Right forelimb (tissue), 1 donor: ENCODE measurements at places on chromosomes 13 and 19.

GRCh38 chr19:29145756-29146155 is 67.2 kb downstream of the UQCRFS1 start:
- DNase-seq: no peak

DNA sequence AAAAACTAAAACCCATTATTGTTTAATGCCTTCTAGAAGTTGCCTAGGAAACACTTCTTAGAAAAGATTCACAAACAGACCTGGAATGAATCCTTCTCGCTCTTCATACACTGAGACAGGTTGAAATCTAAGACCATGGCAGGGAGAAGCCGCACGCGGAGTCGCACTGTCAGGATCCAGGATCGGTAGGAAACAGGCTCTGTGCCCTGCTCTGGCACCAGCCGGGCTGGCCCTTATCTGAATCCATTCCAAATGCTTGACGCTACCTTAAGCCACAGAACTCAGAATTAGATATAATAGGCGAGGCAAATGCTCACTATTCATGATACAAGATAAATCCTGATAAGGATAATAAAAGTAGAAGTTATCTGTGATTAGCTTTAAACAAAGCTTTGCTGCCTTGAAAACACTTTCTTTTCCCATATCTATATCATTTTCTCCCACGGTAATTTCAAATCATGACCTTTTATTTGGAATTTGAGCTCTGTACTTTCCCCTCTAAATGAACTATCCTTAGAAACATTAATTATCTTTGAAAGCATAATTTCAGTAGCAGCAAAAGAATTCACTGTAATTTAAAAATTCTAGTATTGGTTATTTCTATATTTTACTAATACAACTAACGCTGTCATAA is 385.6 kb downstream of the IRS2 start:
- no peak for DNase-seq

GRCh38 chr13:23688336-23688735 is 118.1 kb downstream of the TNFRSF19 start:
- no peak for DNase-seq

- no peak for DNase-seq
Observed at GRCh38 chr13:51605698-51606097, 21.4 kb downstream of the WDFY2 start.

GRCh38 chr13:26538363-26539317 is 18.8 kb upstream of the WASF3 start:
- no peak for DNase-seq

GRCh38 chr13:95296326-95296925 is 4.8 kb downstream of the ABCC4 start:
- no peak for DNase-seq

- no peak for DNase-seq
Observed at GRCh38 chr19:1133471-1133929, 29.7 kb downstream of the GPX4 start.

DNA sequence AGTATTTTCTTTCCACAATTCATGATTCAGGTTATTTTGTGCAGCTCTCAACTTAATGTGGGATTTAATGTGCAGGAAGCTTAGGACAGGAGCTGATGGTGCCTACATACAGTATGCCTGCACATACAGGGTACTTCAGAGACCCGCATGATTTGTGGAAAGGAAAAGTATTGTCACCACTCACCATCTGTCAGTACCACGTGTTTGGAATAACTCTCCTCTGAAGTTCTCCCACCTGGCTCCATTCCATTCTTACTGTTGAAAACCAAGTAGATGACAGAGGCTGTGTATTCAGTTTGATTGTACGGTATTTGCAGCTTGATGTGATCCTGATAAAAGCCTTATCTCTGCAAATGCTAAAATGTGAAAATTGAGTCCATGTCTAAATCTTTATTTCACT is 85.7 kb downstream of the ZAR1L start:
- no peak for DNase-seq

DNA sequence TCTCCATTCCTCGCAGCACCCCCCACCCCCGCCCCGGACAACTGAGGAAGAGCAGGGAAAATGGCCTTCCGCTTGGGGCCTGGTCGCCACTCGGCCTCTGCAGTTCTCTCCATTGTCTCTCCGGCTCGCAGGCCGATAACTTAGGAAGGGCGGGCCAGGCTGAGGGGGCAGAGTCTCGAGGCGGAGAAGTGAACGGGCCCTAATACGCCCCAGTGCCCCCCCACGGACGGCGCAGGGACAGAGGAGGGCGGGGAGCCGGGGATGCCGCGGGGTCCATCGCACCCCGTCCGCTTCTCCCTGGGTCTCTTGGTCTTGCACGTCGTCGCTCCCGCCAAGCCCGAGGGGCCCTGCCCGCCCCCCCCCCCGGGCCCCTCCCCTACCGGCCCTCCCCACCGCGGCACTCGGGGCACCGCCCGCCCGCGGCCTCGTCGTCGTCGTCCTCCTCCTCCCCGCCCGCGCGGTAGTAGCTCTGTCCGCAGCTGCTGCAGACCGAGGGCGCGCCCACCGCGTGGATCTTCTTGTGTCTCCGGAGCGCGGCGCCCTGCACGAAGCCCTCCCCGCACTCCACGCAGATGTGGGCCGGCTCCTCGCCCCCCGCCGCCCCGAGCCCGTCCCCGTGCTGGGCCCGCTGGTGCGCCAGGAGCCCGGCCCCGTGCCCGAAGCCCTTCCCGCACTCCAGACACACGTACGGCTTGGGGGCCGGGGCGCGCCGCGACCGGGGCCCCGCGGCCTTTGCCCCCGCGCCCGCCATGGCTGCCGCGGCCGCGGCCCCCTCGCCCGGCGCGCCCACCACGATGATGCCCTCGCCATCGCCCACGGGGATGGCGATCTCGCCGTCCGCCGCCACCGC is 33.2 kb downstream of the ZNF787 start:
- no peak for DNase-seq

DNA sequence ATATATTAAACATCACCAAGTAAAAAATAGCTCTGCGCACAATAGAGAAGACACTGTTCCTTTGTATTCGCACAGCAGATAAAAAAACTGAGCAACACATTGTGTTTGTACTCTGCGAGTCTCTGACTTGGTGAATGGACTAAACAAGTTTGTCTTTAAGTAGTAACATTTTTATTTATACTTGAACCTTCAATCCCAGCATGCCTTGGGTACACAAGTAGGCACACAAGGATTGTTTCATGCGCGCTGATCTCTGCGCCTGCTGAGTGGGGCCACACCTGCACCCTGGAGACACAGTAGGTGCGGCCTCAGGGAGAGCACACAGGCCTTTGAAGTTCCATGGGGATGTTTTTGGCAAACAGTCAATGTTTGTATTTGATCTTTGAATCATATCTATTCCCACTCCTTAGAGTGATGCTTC is 318.9 kb downstream of the MYO16 start:
- no peak for DNase-seq

DNA sequence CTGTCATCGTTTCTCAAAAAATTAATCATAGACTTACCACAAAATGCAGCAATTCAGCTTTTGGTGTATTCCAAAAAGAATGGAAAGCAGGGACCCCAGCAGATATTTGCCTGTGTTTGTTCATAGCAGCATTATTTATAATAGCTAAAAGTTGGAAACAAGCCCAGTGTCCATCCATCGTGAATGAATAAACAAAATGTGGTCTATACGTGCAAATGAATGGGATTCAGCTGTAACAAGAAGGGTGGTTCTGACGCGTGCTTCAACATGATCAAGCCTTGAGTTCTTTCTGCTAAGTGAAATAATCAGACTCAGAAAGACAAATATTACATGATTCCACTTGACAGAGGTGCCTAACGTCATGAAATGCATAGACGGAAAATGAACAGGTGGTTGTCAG is 36.4 kb downstream of the PSG11 start:
- DNase-seq: no peak

- DNase-seq: no peak
Observed at GRCh38 chr19:1213391-1214286, 8.1 kb downstream of the STK11 start.

GRCh38 chr13:113371061-113371460 is 7.1 kb upstream of the GRTP1 start:
- DNase-seq: no peak

- DNase-seq: peak; percentile 85
Observed at GRCh38 chr19:850221-850978, 1.7 kb upstream of the ELANE start.

DNA sequence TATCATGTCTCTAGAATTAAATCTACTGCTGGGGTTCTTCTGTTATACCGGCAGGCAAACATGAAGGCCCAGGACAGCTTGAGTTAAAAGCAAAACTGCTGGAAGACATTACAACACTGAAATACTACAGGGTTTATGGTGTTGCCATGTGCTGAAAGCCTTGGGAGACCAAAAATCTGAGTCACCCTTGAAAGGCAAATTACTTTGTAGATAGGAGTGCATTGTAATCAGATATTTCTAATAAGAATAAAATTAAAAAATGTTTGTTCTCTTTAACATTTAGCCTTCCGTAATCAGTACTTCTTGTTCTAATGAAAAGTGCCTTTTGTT is 181.3 kb downstream of the PCDH9 start:
- no peak for DNase-seq

DNA sequence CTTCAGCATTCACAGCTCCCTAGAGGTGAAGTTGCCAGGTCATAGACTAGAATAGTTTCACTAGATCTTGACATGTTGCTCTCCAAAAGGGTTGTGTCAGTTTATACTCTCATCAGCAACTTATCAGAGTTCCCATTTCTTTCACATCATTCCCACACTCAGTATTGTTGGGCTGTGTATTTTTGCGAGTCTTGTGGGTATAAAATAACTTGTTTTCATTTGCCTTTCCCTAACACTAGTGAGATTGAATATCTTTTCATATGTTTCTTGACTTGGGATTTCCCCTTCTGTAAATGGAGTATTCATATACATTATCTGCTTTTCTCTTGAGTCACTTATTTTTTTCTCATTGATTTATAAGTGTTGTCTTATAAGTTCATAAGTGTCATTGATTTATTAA is 55.2 kb upstream of the GPR183 start:
- DNase-seq: no peak

- DNase-seq: no peak
Observed at GRCh38 chr13:113120300-113121182, 2.1 kb upstream of the F10 start.

DNA sequence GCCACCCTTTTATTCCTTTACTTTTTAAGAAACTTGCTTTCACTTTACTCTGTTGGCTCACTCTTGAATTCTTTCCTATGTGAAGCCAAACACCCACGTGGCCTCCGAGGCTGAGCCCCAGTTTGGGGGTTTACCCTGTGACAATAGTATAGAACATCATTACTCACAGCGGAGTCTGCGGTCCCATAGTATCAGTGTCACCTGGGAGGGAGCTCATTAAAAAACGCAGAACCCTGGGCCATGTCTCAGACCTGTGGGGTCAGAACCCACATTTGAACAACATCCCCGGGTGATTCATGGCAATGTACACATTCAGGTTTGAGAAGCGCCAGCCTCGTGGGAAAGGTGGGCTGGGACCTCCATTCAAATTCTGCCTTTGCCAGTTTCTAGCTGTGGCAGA is 36.0 kb upstream of the UBL3 start:
- DNase-seq: no peak

GRCh38 chr19:41796362-41796761 is at the start of gene CEACAM3:
Gene CEACAM3, plus strand, starts transcription at chr19:41796587. Its CDS starts 91 bp downstream, at chr19:41796678.
- DNase-seq: no peak

GRCh38 chr19:19749117-19749907 is 16.4 kb upstream of the ZNF14 start:
- no peak for DNase-seq

- DNase-seq: no peak
Observed at GRCh38 chr13:92592757-92593156, 633.9 kb upstream of the GPC6 start.

DNA sequence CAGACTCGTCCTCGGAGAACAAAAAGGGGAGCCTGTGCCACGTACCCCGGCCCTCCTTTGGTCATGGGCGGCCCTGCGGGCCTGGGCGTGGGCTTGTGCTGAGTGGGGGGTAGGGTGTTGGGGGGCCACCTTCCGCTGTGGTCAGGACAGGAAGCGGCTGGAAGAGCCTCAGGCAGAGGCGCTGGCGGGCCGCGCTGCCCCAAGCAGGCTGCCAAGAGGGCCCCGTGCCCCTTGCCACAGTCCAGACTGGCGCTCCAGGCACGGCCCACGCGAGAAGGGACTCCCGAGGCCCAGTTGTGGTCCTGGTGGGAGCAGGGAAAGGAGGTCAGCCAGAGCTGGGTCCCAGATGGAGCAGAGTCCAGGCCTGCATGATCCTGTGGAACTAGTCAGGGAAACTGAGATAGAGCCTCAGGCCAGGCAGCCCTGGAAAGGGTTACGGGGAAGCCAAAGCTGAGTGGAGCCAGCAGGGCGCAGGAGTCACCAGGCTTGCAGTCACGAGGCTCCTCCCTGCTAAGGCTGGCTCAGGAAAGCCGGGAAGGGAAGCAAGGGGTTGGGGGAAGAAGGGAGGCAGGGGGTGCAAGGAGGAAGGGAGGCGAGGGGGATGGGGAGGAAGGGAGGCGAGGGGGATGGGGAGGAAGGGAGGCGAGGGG is 135.0 kb downstream of the CRYL1 start:
- DNase-seq: no peak

- no peak for DNase-seq
Observed at GRCh38 chr19:10742476-10742875, 24.6 kb downstream of the DNM2 start.

- no peak for DNase-seq
Observed at GRCh38 chr13:22128441-22129408, 457.9 kb downstream of the FGF9 start.

DNA sequence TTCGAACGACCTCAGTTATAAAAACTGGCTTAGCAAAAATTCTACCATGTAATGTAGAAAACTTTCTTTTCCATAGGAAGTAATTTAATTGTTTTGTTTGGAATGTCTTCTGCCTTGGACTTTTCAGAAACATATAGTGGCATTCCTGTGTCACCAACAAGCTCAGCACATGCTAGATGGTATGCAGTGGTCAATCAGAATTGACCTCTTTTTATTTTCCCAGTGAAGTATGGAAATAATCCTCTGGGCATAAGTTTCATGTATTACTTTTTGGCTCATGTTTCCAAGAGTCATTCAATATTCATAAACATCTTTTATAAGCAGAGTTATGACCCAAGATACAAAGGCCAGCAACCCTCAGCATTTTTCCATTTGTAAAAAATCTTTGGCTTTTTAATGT is 33.6 kb downstream of the NALCN start:
- no peak for DNase-seq

- DNase-seq: no peak
Observed at GRCh38 chr13:106562301-106562700, 5.6 kb downstream of the ARGLU1 start.

GRCh38 chr13:96417939-96418685 is 328.2 kb downstream of the HS6ST3 start:
- no peak for DNase-seq

GRCh38 chr13:92346046-92346445 is 880.6 kb upstream of the GPC6 start:
- DNase-seq: no peak

DNA sequence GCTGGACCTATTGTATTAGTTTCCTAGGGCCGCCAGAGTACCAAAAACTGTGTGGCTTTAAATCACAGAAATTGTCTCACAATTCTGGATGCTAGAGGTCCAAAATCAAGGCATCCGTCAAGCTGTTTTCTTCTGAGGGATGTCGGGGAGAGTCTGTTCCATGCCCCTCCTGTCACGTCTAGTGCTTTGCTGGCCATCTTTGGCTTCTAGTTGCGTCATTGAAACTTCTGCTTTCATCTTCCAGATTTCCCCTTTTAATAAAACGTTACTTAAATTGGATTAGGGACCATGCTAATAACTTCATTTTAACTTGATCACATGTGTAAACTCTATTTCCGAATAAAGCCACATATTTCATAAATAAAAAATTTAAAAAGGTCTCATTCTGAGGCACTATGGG is 47.5 kb downstream of the TRPM4 start:
- DNase-seq: no peak

GRCh38 chr19:33806434-33806881 is 9.8 kb downstream of the KCTD15 start:
- peak; percentile 36 for DNase-seq

- no peak for DNase-seq
Observed at GRCh38 chr13:66700117-66700601, 530.0 kb downstream of the PCDH9 start.

- peak; percentile 54 for DNase-seq
Observed at GRCh38 chr19:2385053-2385721, 25.1 kb downstream of the TMPRSS9 start.
